Hepatocyte (in vitro differentiated cells): ENCODE measurements at places on chromosomes 7 and 10. TPM values are rescaled to one million over a fixed set of nuclear protein-coding genes. Genes with fewer than 3 reads are reported as not detected.

GRCh38 chr7:157439149-157439548 lies 102.3 kb downstream of the DNAJB6 start:
- no peak overlapping the region for H3K4me3 ChIP-seq
- no peak overlapping the region for H3K27ac ChIP-seq
- no peaks in the 10 kb centered on the region for H3K4me1 ChIP-seq
- no peaks in the 10 kb centered on the region for H3K27me3 ChIP-seq
- no peak for DNase-seq
- no peaks in the 10 kb centered on the region for H3K36me3 ChIP-seq

GRCh38 chr7:16563281-16564022 lies 36.8 kb downstream of the LRRC72 start:
- H3K4me3 ChIP-seq: no peak overlapping the region
- no peaks in the 10 kb centered on the region for H3K4me1 ChIP-seq
- no peaks in the 10 kb centered on the region for H3K36me3 ChIP-seq
- H3K27me3 ChIP-seq: no peaks in the 10 kb centered on the region

GRCh38 chr10:101694674-101695403 lies at the start of gene FBXW4:
FBXW4 (minus strand) TSS chr10:101695170; CDS start chr10:101695105, 65 bp downstream.
- peaks cover 32% of the 10 kb centered on the region for H3K4me1 ChIP-seq
- H3K36me3 ChIP-seq: no peaks in the 10 kb centered on the region
- DNase-seq: peak; percentile 79
- H3K27ac ChIP-seq: peak within 1 kb of the TSS; percentile 100

The FOXI2 gene
- total RNA-seq: not detected in 2 replicates

The ADRB1 gene
- total RNA-seq: 1.0 and 1.2 TPM in 2 replicates

GRCh38 chr7:93146036-93146435 lies 2.1 kb downstream of the SAMD9L start:
- no peaks in the 10 kb centered on the region for H3K36me3 ChIP-seq
- peaks cover 4% of the 10 kb centered on the region for H3K4me1 ChIP-seq
- no peak for DNase-seq

- no peaks in the 10 kb centered on the region for H3K36me3 ChIP-seq
- no peaks in the 10 kb centered on the region for H3K27me3 ChIP-seq
- no peaks in the 10 kb centered on the region for H3K4me1 ChIP-seq
- no peak overlapping the region for H3K4me3 ChIP-seq
- no peak overlapping the region for H3K27ac ChIP-seq
Observed at GRCh38 chr10:28644647-28645046, 32.7 kb upstream of the BAMBI start.

- peaks cover 5% of the 10 kb centered on the region for H3K27me3 ChIP-seq
- no peak overlapping the region for H3K27ac ChIP-seq
- DNase-seq: no peak
- no peak overlapping the region for H3K4me3 ChIP-seq
- H3K36me3 ChIP-seq: no peaks in the 10 kb centered on the region
Observed at GRCh38 chr10:1654247-1654646, 83.1 kb downstream of the ADARB2 start.

DNA sequence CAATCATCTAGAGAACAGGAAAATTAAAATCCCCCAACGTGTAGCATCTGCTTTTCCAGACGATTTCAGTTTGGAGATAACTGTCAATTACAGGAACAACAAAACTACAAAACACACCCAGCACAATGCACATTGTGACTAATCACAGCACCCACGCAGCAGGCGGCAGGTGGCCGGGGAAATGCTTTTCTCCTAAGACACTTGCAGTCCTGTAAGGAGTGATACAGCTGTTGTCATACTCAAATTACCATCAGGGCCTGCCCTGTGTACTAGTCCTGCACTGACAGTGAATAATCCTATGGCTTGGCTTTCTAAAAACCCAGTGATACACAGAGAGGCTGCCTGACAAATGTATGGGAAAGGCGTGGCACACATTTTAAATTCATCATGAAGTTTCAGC lies 37.8 kb downstream of the COBL start:
- H3K4me3 ChIP-seq: no peak overlapping the region
- no peak for DNase-seq
- H3K36me3 ChIP-seq: no peaks in the 10 kb centered on the region
- peaks cover 26% of the 10 kb centered on the region for H3K4me1 ChIP-seq
- no peak overlapping the region for H3K27ac ChIP-seq

GRCh38 chr7:51344406-51345138 lies 28.0 kb upstream of the COBL start:
- H3K4me1 ChIP-seq: no peaks in the 10 kb centered on the region
- H3K4me3 ChIP-seq: no peak overlapping the region
- H3K27me3 ChIP-seq: no peaks in the 10 kb centered on the region
- H3K27ac ChIP-seq: peak overlapping the region; percentile 59

The PCGF6 gene
- total RNA-seq: 9.0 and 12.6 TPM in 2 replicates

The P4HA1 gene
- 145 TPM in 2 replicates for total RNA-seq

GRCh38 chr10:67476201-67476600 lies 219.8 kb downstream of the CTNNA3 start:
- no peak for DNase-seq
- H3K36me3 ChIP-seq: no peaks in the 10 kb centered on the region
- no peaks in the 10 kb centered on the region for H3K4me1 ChIP-seq
- no peak overlapping the region for H3K4me3 ChIP-seq

DNA sequence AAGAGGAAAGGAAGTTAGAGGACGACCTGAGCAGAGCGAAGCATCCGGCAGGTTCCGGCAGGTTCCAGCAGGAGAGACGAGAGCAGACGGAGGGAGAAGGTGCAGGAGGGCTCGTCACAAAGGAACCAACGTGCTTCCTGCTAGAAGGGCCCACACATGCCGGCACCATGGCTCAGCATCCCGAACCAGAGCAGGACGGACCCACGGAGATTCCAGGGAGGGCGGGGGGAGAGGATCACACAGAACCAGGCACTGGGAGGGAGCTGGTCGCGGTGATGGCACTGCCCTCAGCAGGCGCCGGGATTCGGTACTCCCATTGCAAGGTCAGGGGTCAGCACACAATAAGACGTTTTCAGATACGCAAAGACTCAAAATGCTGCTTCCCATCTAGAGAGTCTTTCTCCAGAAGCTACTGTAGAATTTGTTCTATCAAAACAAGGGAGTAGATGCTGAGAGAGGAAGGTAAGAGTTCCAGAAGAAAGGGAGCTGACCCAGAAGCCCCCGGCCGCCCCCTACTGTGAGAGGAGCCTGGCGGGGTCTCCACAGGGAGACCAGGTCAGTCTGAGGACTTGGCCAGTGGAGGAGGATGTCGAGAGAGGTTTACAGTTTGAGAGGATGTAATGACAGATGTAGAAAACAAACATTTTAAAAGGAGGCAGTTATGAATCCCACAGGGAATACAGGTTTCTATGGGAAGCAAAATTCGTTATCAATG lies 23.6 kb upstream of the PWWP2B start:
- DNase-seq: no peak
- H3K36me3 ChIP-seq: no peaks in the 10 kb centered on the region

DNA sequence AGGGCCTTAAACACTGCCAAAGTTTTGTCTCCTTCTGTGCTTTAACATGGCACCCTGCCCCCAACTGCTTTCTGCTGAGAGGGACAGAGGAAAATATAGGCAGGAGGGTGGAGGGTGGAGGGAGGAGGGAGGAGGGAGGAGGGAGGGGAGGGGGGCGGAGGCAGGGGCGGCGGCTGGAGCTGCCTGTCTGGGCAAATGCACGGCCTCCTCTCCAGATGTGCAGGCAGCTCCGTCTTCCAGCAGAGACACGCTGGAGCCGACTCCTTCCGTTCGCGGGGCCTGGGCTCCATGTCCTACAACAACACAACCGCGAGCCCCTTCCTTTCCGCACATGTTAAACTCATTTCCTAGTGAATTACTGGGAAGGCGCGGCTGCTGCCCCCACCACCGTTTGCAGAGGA lies 14.2 kb downstream of the EBF3 start:
- H3K4me3 ChIP-seq: no peak overlapping the region
- H3K36me3 ChIP-seq: no peaks in the 10 kb centered on the region
- DNase-seq: peak; percentile 75
- H3K4me1 ChIP-seq: no peaks in the 10 kb centered on the region

DNA sequence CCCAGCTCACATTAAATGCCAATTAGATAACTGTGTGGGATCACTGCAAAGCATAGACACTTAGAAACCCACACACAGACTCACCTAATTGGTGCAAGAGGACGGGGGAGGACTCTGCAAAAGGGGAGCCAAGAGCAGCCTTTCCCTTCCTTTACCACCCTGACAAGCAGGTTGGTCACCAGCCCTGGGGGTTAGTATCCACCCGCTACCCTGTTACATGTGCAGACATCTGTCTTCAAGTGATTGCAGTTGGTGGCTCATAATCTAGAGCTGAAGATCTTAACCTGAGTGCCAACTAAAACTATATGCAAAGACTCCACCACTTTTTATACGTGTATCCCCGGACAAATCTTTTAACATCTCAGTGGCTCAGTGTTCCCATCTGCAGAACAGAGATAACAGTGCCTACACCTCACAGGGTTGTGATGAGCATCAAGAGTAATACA lies 56.9 kb downstream of the SORBS1 start:
- peaks cover 23% of the 10 kb centered on the region for H3K4me1 ChIP-seq
- DNase-seq: no peak
- no peaks in the 10 kb centered on the region for H3K27me3 ChIP-seq

The OR2A7 gene
- 3.3 and 6.2 TPM in 2 replicates for total RNA-seq

GRCh38 chr7:157516911-157517781 lies 180.3 kb downstream of the DNAJB6 start:
- H3K27ac ChIP-seq: no peak overlapping the region
- no peaks in the 10 kb centered on the region for H3K36me3 ChIP-seq
- H3K4me3 ChIP-seq: no peak overlapping the region
- DNase-seq: no peak

GRCh38 chr7:156919132-156919713 lies 26.2 kb upstream of the LMBR1 start:
- no peak overlapping the region for H3K27ac ChIP-seq
- no peaks in the 10 kb centered on the region for H3K27me3 ChIP-seq
- H3K4me3 ChIP-seq: no peak overlapping the region

- no peaks in the 10 kb centered on the region for H3K27me3 ChIP-seq
- H3K36me3 ChIP-seq: no peaks in the 10 kb centered on the region
- no peak overlapping the region for H3K4me3 ChIP-seq
- no peaks in the 10 kb centered on the region for H3K4me1 ChIP-seq
Observed at GRCh38 chr10:23384364-23384763, 39.8 kb upstream of the C10orf67 start.

GRCh38 chr10:114632869-114633715 lies 25.0 kb downstream of the ABLIM1 start:
- H3K36me3 ChIP-seq: no peaks in the 10 kb centered on the region
- H3K27me3 ChIP-seq: no peaks in the 10 kb centered on the region
- peaks cover 22% of the 10 kb centered on the region for H3K4me1 ChIP-seq
- peak; percentile 88 for DNase-seq
- peak overlapping the region; percentile 89 for H3K27ac ChIP-seq

GRCh38 chr10:88297103-88297502 lies 286.0 kb downstream of the RNLS start:
- no peaks in the 10 kb centered on the region for H3K4me1 ChIP-seq
- H3K27ac ChIP-seq: no peak overlapping the region
- DNase-seq: no peak
- no peaks in the 10 kb centered on the region for H3K36me3 ChIP-seq
- H3K4me3 ChIP-seq: no peak overlapping the region

The MASTL gene
- total RNA-seq: 9.9 and 11.1 TPM in 2 replicates

GRCh38 chr7:88789480-88790064 lies 6.0 kb downstream of the TEX47 start:
- no peak overlapping the region for H3K27ac ChIP-seq
- DNase-seq: peak; percentile 30
- H3K4me3 ChIP-seq: no peak overlapping the region
- no peaks in the 10 kb centered on the region for H3K4me1 ChIP-seq
- H3K27me3 ChIP-seq: no peaks in the 10 kb centered on the region

GRCh38 chr10:73207883-73208282 lies 39.2 kb downstream of the DNAJC9 start:
- H3K27ac ChIP-seq: no peak overlapping the region
- DNase-seq: no peak
- no peaks in the 10 kb centered on the region for H3K4me1 ChIP-seq
- no peak overlapping the region for H3K4me3 ChIP-seq

DNA sequence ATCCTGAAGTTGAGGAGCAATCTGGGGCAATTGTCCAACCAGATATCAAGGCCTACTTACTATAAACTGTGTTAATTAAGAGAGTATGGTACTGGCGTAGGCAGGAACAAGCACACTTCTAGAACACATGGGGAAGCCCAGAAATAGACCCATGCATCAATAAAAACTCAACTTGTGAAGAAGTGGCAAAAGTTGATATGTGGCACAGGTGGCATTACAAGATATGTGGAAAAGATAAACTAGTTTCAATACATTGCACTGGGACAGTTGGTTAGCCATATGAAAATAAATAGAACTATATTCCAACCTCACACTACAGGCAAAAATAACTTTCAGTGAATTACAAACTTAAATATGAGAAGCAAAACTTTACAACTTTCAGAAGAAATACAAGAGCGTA lies 828.7 kb upstream of the LRRN3 start:
- no peaks in the 10 kb centered on the region for H3K27me3 ChIP-seq
- no peaks in the 10 kb centered on the region for H3K36me3 ChIP-seq
- no peak overlapping the region for H3K27ac ChIP-seq
- H3K4me1 ChIP-seq: no peaks in the 10 kb centered on the region
- no peak overlapping the region for H3K4me3 ChIP-seq
- no peak for DNase-seq

DNA sequence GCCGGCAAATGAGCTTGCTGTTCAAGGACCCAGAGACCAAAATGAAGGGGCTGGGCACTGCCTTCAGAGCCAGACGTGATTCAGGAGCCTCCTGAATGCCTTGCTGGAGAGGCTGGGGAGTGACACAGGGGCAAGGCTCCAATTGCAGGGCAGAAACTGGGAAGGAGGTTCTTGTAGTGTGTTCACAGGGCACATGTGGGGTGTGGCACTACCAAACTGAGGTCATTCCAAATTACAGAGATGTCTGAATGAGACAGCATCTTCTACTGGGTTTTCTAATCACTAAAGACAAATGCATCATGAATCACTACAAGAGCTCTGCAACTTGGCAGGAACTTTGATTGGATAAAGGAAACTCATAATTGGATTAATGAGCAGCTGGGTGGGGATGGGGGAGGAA lies 17.8 kb downstream of the CRTAC1 start:
- no peaks in the 10 kb centered on the region for H3K4me1 ChIP-seq
- no peak overlapping the region for H3K4me3 ChIP-seq
- H3K36me3 ChIP-seq: no peaks in the 10 kb centered on the region

The ZNF438 gene
- total RNA-seq: 3.2 and 5.0 TPM in 2 replicates

The WASHC2C gene
- total RNA-seq: 37.1 and 38.4 TPM in 2 replicates

- DNase-seq: no peak
- no peaks in the 10 kb centered on the region for H3K27me3 ChIP-seq
- no peaks in the 10 kb centered on the region for H3K36me3 ChIP-seq
- no peak overlapping the region for H3K27ac ChIP-seq
- peaks cover 11% of the 10 kb centered on the region for H3K4me1 ChIP-seq
Observed at GRCh38 chr10:30052062-30052461, 7.3 kb downstream of the JCAD start.

The RTKN2 gene
- 5.3 and 6.6 TPM in 2 replicates for total RNA-seq

The TPK1 gene
- 7.4 and 9.7 TPM in 2 replicates for total RNA-seq
